CD4-positive, alpha-beta T cell (primary cell): ENCODE measurements at places on chromosomes 16 and 17.

DNA sequence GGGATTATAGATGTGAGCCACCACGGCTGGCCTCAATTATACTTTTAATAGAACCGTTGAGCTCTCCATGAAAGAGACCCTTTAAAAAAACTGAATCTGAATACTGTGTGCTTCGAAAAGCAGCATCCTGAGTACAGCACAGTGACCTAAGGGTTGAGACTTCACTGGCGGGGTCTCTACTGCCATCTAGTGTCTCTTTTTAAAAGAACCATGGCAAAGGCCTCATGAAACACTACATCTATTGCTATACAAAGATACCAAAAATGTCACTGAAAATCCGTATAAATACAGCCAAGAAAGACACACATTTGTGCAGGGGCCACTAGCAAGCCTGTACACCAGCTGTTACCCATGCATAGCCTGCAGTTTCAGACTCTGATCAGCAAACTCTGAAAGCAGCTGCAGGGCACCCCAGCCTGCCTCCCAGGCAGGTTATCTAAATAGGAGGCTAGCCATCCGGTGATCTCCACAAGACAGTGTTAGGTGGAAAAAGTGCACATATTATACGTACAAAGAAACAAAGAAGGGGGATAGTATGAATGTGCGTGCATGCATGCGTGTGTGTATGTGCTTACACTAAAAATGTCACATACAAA, 35.3 kb downstream of the NPLOC4 start:
- peak; percentile 12 for DNase-seq

- DNase-seq = peak; percentile 92
These were observed 787 bp downstream of the AMDHD2 start for GRCh38 chr16:2520784-2521531.

DNA sequence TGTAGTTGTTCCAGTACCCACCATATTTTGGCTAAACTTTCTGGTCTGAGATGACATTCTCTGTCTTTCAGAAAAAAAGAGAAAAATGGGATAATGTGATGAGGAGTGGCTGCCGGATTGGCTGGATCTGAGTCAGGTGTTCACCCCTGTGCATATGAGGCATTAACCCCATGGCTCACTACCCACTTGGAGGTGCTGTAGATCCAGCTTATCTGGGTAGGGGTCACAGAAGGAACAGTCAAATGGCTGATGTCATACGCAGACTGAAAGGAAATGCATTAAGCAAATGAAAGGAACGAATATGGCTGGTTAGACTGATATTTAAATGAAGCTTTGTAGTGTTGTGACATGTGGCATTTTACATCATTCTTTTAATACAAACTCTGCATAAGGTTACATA, 17.3 kb downstream of the MAP2K6 start:
- no peak for DNase-seq

GRCh38 chr17:9380361-9380760, 195.3 kb downstream of the STX8 start:
- DNase-seq = no peak

GRCh38 chr16:78998879-78999278, 601.7 kb downstream of the MAF start:
- no peak for DNase-seq

GRCh38 chr17:17628388-17629008, 37.0 kb upstream of the PEMT start:
- DNase-seq = peak; percentile 59

DNA sequence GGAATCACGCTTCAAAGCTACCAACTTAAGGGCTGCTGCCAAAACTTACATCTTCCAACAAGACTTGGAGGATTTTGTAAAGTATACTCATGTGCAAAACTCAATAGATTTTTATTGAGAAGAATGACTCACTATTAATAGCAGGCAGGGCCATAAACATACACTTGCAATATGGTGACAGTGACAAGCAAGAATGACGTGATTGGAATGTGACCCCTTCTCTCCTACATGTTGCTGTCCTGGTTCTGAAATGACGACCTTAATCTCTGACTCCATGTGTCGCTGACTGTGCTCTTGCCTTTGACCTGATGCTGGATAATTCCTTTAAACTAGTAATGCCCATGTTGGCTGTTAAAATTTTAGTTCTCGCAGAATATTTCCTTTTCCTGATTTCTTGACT, 174.5 kb downstream of the PARN start:
- no peak for DNase-seq

DNA sequence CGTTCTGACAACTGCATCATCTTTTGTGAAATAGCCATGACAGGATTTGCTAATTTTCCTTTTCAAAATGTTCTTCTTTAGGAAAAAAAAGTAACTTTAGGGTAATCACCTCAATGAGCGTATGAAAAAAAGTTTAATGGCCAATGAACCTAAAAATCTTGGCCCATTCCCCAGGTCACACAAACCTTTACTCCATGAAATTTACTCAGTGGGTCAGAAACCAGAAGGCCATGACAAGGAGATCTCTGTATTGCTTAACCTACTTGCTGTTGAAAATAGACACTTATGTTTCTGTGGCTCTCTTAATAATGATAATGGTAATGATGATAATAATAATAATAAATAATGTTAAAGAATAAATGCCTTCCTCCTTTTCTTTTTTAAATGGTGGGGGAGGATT, 180.8 kb upstream of the IRX3 start:
- no peak for DNase-seq

GRCh38 chr17:66633317-66633965, 201.5 kb upstream of the CACNG5 start:
- DNase-seq = peak; percentile 43

DNA sequence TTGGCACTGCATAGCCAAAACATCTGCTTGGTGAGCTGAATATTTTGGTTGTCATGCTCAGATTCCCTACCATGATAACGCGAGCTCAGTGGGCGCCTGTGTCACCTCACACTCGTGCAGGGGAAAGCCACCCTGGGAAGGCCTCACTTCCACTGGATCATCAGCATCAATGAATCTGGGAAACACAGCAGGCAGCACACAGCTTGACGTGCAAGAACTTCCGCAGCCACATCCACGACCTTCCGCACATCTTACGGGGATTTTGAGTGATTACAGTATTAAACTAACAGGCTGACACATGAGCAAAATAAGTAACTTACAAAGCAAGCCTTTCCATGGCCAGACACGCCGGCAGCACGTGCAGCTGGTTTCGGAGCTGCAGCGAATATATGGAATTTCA, 54.7 kb upstream of the FOXF1 start:
- no peak for DNase-seq

DNA sequence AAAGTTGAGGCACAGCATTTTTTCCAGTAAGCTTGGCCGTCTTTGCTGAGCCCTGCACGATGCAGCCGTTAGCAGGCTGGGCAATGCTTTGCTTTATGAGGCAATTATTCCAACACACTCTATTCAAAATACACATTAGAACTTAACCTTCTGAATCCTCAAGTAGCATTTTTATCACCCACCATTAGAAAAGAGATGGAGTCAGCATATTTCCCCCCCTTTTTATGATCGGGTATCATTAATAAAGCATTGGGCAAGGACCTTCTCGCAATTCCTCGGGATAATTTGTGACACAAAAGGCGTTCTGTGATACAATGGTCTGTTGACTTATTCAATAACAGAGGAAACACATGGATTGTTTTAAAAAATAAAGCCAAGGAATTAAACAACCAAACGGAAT, 374.5 kb upstream of the RBFOX1 start:
- DNase-seq = no peak

- DNase-seq = no peak
These were observed 75.5 kb downstream of the SLC5A11 start for GRCh38 chr16:24921229-24921628.

DNA sequence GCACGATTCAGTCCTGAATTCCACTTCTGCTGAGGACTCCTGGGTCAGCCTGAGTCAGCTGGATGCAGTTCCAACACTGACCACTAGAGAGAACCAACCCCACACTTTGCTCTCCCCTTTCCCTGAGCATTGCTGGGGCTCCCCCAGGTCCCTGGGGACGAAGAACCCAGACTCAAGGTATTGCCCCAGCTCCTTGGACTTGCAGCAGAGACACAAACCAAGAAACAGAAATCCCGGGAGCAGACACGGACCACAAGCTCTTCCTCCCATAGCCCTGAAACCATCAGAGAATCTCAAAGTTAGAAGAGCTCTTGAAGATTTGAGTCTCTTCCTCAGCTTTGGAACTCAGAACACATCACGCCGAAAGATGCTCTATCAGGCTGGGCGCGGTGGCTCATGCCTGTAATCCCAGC, 678 bp upstream of the GH1 start:
- DNase-seq = peak; percentile 58

- DNase-seq = no peak
These were observed 82.9 kb downstream of the ZNF778 start for GRCh38 chr16:89300311-89300975.

- DNase-seq = no peak
These were observed 84.7 kb downstream of the LMF1 start for GRCh38 chr16:886084-886543.
